H1 (cell line): ENCODE measurements at places on chromosomes 12 and 14. TPM values are rescaled to one million over a fixed set of nuclear protein-coding genes. Genes with fewer than 3 reads are reported as not detected.

The CCND2 gene
- total RNA-seq = 217 and 223 TPM in 2 replicates

The AMN gene
- 0.99 and 1.5 TPM in 2 replicates for total RNA-seq

The PRH2 gene
- not detected in 2 replicates for total RNA-seq

The DEPDC4 gene
- 3.8 and 4.8 TPM in 2 replicates for total RNA-seq

The SLC17A8 gene
- 0.11 and 0.30 TPM in 2 replicates for total RNA-seq

The TC2N gene
- total RNA-seq = 34.2 and 36.2 TPM in 2 replicates

The AICDA gene
- total RNA-seq = not detected in 2 replicates

DNA sequence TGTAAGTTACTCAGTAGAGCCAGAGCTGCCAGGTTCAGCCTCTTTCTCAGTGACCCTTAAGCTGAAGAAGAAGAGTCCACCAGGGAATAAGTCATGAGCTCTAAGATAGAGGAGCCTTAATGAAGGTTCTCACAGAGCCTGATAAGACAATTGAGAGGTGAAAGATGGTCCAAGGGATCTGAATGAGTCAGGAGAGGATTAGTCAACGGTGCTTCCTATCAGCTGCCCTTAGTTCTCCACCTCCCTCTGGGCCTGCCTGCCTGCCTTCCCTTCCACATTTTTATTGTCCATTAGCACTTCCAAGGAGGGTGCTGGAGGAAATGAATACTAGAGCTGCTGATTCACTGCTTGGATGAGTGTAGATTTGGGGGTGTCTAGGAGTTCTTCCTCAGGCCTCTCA is 161.7 kb upstream of the RMST start:
- H3K4me1 ChIP-seq = no peaks in the 10 kb centered on the region
- no peaks in the 10 kb centered on the region for H3K27me3 ChIP-seq
- no peaks in the 10 kb centered on the region for H3K36me3 ChIP-seq
- H3K27ac ChIP-seq = no peak overlapping the region

DNA sequence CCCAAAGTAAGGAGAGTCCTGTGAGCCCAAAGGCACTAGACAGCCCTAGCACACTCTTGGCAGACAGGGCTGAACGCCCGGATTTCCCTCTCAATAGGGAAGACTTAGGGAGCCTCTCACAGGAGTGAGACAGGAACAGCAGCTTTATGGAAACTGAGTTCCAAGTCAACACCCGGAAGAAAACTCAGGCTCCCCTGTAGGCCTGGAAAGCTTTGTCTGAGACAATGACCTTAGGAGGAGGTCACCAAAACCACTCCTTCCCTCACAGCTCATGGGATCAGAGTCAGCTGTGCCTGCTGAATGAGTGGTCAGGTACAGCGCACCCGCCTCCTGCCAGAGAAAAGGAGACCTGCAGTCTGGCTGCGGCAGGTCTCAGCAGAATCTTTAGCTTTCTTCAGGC is 229.5 kb downstream of the CACNA1C start:
- no peak overlapping the region for H3K27ac ChIP-seq
- no peak for DNase-seq
- H3K36me3 ChIP-seq = no peaks in the 10 kb centered on the region
- no peak overlapping the region for H3K4me3 ChIP-seq
- no peaks in the 10 kb centered on the region for H3K27me3 ChIP-seq

DNA sequence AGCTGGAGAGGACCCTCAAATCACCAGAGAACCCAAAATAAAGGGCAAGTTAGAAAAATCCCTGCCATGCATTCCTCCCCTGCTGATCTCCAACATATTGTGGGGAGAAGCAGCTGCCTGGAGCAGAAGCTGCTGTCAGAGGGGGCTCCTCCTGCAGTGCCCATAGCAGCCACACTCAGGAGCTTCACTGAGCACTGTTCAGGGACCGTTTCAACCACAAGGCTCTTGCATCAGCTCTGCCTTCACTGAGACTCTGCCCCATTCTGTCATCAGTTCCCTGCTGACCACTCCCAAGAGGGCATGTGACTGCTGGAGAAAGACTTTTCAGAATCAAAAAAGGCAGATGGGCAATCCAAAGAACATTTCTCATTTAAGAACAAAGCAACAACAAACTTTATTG is 392.7 kb downstream of the GALC start:
- no peaks in the 10 kb centered on the region for H3K36me3 ChIP-seq
- no peak for DNase-seq
- no peak overlapping the region for H3K27ac ChIP-seq
- no peaks in the 10 kb centered on the region for H3K27me3 ChIP-seq

GRCh38 chr12:71415336-71416231 is 24.0 kb upstream of the LGR5 start:
- H3K36me3 ChIP-seq = no peaks in the 10 kb centered on the region
- no peak overlapping the region for H3K4me3 ChIP-seq
- H3K27ac ChIP-seq = no peak overlapping the region
- H3K4me1 ChIP-seq = no peaks in the 10 kb centered on the region

- no peak for DNase-seq
- H3K36me3 ChIP-seq = no peaks in the 10 kb centered on the region
- H3K4me3 ChIP-seq = no peak overlapping the region
- H3K27me3 ChIP-seq = no peaks in the 10 kb centered on the region
- no peak overlapping the region for H3K27ac ChIP-seq
Measured at GRCh38 chr12:113766131-113766878, 199.8 kb downstream of the RBM19 start.

- no peaks in the 10 kb centered on the region for H3K36me3 ChIP-seq
- H3K27me3 ChIP-seq = peaks cover 3% of the 10 kb centered on the region; the same call in 1 of the 2 replicates
- no peak overlapping the region for H3K4me3 ChIP-seq
- H3K4me1 ChIP-seq = no peaks in the 10 kb centered on the region
- no peak for DNase-seq
Measured at GRCh38 chr14:94536836-94537235, 24.4 kb upstream of the SERPINA4 start.

DNA sequence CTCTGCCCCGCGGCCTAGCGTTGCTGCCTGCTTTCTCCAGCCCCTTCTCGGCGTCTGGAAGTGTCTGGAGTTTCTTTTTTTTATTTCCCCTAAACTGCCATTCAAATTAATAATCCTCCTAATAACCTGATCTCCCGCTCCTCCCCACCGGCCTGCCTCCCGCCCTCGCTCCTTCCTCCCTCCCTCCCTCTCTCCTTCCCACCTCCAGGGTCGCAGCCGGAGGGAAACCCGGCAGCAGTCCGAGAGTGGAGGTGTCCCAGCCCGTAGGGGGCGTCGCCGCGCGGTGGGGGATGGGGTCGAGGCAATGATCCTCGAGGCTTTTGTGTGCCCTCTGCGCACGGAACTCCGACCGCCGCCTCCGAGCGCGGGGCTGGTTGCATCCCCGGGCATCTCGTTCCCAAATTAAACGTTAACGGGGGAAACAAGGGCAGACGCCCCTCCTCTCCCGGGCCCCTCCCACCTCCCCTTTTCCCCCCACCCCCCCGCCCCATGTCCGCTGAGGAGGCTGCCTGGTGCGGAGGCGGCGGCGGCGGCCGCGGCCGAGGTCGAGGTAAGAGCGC is 1.0 kb upstream of the SOCS2 start:
- H3K36me3 ChIP-seq = no peaks in the 10 kb centered on the region
- H3K27ac ChIP-seq = no peak overlapping the region
- peaks cover 7% of the 10 kb centered on the region; the same call in 1 of the 2 replicates for H3K27me3 ChIP-seq
- DNase-seq = no peak

DNA sequence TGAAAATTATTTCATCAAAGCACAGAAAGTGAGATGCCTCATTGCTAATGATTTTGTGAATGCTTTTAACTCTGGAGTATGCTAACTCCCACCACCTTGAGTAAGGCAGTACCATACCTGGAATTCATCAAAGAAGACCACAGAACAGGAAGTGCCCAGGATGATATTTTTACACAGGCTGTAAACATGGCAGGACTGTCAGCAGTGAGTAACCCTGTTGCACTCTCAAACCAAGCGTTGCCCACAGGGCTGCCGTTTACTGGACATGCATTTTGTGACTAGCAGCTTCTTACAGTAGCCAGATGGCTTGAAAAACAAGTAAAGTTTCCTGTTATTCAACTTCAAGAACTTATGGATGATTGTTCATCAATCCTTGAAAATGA is 42.4 kb downstream of the RALGAPA1 start:
- H3K27me3 ChIP-seq = no peaks in the 10 kb centered on the region
- H3K27ac ChIP-seq = no peak overlapping the region
- DNase-seq = no peak
- no peaks in the 10 kb centered on the region for H3K36me3 ChIP-seq
- no peak overlapping the region for H3K4me3 ChIP-seq

- H3K27ac ChIP-seq = peak overlapping the region; percentile 92
- H3K27me3 ChIP-seq = no peaks in the 10 kb centered on the region
- no peaks in the 10 kb centered on the region for H3K36me3 ChIP-seq
- peaks cover 1% of the 10 kb centered on the region for H3K4me1 ChIP-seq
- DNase-seq = peak; percentile 89
- H3K4me3 ChIP-seq = peak overlapping the region; percentile 59
Measured at GRCh38 chr12:55830601-55831446, 1.4 kb upstream of the DNAJC14 start.

GRCh38 chr14:106378191-106378590 is 851.8 kb downstream of the TMEM121 start:
- DNase-seq = no peak
- no peaks in the 10 kb centered on the region for H3K4me1 ChIP-seq
- H3K27ac ChIP-seq = no peak overlapping the region
- no peaks in the 10 kb centered on the region for H3K27me3 ChIP-seq

DNA sequence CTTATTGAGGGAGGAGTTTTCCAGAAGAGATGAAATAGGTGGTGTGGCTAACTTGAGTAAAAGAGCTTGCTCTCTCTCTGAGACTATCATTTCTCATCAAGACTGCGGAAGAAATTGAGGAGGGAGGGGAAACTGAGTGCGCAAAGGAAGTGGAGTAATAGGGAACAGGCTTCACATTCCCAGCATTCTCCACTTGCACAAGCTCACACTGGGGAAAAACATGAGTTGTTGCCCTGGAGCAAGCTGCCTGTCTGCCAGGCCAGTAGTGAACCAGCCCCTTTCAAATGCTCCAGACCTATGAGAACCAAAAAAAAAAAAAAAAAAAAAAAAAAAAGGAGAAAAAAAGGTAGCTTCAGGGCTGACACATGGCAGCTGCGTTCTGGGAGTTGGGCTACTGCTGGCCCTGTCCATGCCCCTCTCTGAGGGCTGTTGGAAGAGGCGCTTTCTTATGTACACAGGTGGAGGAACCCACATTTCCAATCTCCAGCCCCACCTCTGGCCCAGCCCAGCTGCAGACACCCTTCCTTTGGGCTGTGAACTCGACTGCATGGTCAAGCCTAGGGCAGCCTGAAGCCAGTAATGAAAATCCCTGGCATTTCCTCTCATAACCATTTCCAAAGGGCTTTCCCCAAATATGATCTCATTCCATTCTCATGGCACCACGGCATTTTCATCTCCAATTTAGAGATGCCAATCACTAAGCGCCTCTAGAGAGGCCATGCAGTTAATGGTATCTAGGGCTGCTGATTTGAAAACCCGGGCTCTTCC is 32.5 kb upstream of the EMP1 start:
- no peak overlapping the region for H3K27ac ChIP-seq
- DNase-seq = no peak
- no peaks in the 10 kb centered on the region for H3K4me1 ChIP-seq
- H3K36me3 ChIP-seq = peaks cover 4% of the 10 kb centered on the region; the same call in 1 of the 2 replicates
- H3K27me3 ChIP-seq = no peaks in the 10 kb centered on the region

DNA sequence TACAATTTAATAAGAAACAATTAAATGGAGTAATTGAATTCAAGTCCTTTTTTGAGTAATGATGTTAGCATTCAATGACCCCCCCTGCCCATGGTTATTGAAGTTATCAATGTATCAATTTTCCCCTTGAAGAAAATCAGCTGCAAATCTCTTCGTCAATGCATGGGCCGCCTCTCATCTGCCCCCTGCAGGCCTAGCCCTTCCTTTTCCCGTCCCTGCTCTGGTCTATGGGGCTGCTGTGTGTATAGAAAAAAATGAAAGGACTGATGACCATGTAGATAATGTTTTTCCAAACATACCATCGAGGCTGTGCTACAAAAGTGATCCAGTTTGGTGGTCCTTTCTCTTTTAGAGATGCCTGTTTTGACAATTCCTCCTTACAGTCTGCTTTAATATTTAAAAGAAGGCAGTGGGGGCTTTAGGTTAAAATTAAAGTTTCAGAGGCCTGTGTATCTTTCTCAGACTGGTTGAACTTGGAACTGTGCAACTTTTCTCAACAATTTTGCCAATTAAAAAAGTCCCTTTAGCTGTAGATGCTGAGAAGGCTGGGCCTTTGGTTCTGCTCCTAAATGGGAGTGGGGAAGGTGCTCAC is 98.4 kb downstream of the APAF1 start:
- H3K4me1 ChIP-seq = peaks cover 5% of the 10 kb centered on the region
- no peaks in the 10 kb centered on the region for H3K27me3 ChIP-seq
- DNase-seq = peak; percentile 63
- no peaks in the 10 kb centered on the region for H3K36me3 ChIP-seq
- no peak overlapping the region for H3K27ac ChIP-seq

DNA sequence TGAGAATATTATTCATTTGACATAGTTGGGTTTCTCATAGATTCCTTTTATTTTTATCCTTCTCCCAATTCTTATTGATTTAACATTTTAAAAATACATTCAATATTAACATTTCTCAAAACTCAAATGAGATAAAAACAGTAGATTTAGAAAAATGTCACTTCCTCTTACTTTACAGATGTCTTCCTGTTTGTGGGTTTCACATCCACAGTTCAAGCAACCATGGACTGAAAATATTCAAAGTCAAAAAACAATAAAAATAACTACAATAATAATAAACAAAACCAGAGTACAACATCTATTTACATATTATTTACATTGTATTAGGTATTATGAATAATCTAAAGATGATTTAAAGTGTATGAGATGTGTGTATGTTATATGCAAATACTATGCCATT is 111.3 kb upstream of the SLC16A7 start:
- H3K27me3 ChIP-seq = no peaks in the 10 kb centered on the region
- no peak for DNase-seq
- H3K36me3 ChIP-seq = no peaks in the 10 kb centered on the region
- H3K4me3 ChIP-seq = no peak overlapping the region
- H3K4me1 ChIP-seq = no peaks in the 10 kb centered on the region

GRCh38 chr12:47021298-47021697 is 58.1 kb upstream of the PCED1B start:
- H3K27me3 ChIP-seq = no peaks in the 10 kb centered on the region
- no peaks in the 10 kb centered on the region for H3K36me3 ChIP-seq
- no peaks in the 10 kb centered on the region for H3K4me1 ChIP-seq
- H3K4me3 ChIP-seq = no peak overlapping the region
- no peak overlapping the region for H3K27ac ChIP-seq

GRCh38 chr14:61754627-61755381 is 7.4 kb upstream of the SNAPC1 start:
- H3K4me3 ChIP-seq = no peak overlapping the region
- H3K27me3 ChIP-seq = no peaks in the 10 kb centered on the region
- H3K27ac ChIP-seq = no peak overlapping the region
- H3K4me1 ChIP-seq = no peaks in the 10 kb centered on the region

GRCh38 chr14:32171469-32171868 is 30.4 kb upstream of the RNU6-7 start:
- H3K4me1 ChIP-seq = no peaks in the 10 kb centered on the region; the same call in 1 of the 2 replicates
- H3K27ac ChIP-seq = no peak overlapping the region
- no peaks in the 10 kb centered on the region for H3K36me3 ChIP-seq
- DNase-seq = no peak
